Stimulated activated CD4-positive, alpha-beta T cell treated with anti-CD3 and anti-CD28 coated beads, TNF-alpha, amount 100 ng/mL, for 1 hour (primary cell): ENCODE measurements at places on chromosomes 3 and 15.

DNA sequence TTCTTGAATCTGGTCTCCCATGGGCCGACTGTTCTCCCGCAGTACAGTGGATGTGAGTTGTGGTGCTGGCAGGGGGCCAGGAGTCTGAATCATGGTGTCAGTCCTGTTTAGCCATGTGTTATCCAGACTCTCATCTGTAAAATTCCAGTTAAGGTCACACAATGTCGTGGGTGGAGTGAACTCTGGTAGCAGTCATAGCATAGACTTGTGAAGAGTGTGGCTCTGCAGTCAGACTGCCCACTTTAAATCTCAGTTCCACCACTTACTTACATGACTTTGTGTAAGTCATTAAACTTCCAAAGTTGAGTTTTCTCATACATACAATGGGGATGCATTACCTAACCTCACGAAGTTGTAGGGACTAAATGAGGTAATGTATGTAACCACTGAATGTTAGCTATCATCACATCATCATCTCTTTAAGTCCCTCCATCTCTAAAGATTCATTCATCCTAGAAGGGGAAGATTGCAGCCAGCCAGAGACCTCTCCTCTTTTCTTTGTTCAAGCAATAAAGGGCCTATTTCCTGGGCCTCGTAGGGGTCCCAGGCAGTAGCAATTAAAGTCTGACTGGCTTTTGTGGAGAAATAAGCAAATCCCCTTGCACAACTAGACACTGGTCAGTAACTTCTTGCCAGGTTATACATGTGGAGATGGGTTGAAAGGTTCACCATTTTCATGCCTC lies 93.9 kb downstream of the PCCB start:
- no peak for DNase-seq

DNA sequence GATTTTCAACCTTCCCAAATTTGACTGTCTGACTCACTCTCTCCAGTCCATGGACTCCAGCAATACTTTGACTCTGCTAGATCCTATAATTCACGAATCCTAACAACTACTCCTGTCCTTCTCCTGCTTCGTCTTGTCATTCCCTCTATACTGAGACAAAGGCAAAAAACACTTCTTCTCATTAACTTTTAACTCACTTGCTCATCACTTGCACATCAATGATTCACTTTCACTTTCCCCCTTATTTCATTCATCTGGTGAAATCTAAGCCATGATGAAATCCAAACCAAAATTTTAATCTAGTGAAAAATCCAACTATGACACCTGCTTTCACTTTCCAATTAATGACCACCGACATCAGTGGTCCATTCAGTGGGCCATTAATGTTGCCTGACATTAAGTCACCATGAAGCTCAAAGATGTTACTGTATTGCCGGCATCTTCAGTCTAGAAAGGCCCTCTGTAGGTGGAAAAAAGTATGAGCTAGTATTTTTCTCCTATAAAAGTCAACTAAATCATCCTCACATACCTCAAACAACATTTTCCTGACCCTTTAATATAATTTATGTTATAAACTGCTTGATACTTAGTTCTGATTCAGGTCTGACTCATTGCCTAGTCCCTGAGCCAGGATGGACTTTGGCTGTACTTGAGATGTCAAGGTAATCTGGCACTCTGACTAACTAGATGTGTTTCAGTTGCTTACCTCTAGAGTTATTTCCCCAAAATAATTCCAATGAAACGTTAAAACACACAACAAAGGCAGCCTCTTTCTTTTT lies 158.6 kb downstream of the CNTN6 start:
- DNase-seq: no peak

GRCh38 chr3:192710366-192710765 lies 17.0 kb downstream of the FGF12 start:
- DNase-seq: no peak

GRCh38 chr15:43511012-43511885 lies 6.2 kb upstream of the MAP1A start:
- no peak for DNase-seq

- DNase-seq: no peak
Measured at GRCh38 chr3:174938102-174938501, 79.0 kb downstream of the NAALADL2 start.

DNA sequence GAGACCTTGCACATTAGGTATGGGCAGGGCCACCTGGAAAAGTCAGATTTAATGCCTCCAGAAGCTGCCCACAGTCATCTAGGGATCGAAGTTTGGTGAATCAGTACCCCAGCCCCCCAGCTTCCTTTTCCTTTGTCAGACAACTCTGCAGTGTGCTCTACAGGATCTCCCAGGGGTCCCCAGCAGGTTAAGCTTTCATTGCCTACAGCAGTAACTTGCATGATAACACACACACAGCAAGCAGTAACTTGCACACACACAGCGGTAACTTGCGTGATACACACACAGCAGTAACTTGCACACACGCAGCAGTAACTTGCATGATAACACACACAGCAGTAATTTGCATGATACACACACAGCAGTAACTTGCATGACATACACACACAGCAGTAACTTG lies 131.3 kb downstream of the UACA start:
- DNase-seq: no peak

DNA sequence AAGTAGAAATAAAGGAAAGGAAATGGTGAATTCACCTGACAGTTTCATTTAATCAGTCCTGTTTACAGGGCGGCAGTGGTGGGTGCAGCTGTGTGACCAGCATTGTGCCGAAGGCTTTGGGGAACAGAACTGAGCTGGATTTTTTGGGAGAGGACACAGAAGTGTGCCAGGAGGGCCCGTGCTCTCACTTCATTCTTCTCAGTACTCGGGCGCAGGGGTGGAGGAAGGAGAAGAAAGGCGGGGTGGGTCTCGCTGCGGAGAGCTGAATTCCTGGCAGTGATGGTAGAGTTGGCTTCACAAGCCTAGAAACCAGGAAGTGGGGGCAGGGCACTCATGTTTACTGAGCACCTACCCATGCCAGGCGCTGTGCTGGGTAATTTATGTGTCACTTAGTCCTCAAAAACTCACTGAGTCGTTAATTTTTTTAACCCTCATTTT lies 64.6 kb downstream of the CRTC3 start:
- peak; percentile 55 for DNase-seq

- DNase-seq: no peak
Measured at GRCh38 chr3:105866656-105867653, 1.9 kb downstream of the CBLB start.

DNA sequence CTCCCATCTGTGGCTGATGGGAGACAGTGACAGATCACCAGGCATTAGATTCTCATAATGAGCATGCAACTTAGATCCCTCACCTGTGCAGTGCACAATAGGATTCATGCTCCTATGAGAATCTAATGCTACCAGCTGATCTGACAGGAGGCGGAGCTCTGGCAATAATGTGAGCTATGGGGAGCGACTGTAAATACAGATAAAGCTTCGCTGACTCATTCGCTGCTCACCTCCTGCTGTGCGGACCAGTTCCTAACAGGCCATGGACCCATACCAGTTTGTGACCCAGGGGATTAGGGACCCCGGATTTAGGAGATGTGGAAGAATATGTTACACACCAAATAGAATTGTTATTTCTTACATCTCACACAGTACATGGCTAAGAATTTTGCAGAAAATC lies 6.7 kb downstream of the ARGFX start:
- DNase-seq: no peak

DNA sequence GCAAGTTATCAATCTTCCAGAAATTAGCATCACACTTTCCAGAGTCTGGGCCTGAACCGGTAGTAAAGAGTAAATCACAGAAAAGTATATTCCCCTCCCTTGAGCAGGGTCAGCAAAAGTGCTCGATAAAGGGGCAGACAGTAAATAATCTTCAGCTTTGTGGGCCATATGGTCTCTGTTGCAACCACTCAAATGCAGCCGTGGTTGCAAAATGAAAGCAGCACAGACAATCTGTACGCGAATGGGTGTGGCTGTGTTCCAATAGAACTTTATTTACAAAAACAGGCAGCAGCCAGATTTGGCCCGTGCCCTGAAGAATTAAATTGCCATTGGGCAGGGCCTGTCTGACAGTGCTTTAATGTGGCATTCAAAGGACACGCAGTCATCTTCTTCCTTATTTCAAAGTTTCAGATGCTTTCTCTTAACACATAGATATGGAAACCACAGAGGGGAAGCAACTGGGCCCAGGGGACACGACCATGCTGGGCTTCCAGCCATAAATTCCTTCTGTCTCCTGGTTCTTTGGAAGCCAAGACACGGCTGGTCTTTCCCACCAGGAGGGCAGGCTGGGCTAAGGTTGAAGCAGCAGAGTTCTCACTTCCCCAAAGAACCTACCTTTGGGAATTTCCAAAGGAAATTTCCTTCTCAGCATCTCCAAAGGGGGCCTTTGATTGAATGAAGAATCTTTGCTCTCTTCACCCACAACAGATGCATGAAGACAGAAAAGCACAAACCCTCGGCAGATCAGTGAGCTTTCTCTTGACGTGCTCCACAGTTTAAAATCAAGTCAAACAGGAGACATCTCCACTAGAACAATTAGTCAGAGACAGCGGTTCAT lies 489.8 kb upstream of the PROK2 start:
- DNase-seq: no peak
